CD4-positive, alpha-beta T cell treated with Interleukin-4 for 1 hour (primary cell): ENCODE measurements at places on chromosomes 16 and 17.
A peak's percentile ranks its signal among the peaks of the same experiment; 100 is the strongest.

DNA sequence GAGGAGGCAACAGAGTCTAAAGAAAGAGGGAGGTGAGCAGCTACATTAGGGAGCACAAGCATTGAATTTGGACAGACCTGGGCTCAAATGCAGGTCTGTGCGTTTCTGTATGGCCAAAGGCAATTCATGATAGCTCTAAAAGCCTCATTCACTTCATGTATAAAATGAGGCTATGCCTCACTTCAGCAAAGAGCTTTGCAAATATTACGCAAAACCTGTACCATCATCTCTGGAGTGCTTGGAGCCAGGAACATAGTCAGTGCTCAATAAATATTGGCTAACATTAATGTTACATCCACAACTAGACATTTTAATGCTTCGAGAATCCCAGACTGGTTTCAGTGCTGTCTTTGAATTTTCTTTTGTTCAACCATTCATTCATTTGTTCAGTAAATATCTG, 254.7 kb upstream of the CDH11 start:
- no peak for DNase-seq

DNA sequence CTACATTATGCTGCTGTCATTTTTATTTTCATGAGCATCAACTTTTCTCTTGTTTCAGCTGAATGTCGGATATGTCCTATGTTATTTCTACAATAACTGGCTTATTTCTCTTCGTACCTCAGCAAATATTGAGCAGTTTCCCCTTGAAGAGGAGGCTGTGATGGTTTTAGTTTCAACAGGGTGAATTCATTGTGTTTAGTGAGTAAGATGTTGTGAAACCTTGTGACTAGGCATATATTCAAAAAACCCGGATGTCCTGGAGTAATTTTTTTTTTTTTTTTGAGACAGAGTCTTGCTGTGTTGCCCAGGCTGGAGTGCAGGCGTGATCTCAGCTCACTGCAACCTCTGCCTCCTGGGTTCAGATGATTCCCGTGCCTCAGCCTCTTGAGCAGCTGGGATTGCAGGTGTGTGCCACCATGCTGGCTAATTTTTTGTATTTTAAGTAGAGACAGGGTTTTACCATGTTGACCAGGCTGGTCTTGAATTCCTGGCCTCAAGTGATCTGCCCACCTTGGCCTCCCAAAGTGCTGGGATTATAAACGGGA, 11.1 kb downstream of the CPD start:
- no peak for DNase-seq

GRCh38 chr17:39325528-39326240, 75.7 kb downstream of the FBXL20 start:
- DNase-seq, result no peak

DNA sequence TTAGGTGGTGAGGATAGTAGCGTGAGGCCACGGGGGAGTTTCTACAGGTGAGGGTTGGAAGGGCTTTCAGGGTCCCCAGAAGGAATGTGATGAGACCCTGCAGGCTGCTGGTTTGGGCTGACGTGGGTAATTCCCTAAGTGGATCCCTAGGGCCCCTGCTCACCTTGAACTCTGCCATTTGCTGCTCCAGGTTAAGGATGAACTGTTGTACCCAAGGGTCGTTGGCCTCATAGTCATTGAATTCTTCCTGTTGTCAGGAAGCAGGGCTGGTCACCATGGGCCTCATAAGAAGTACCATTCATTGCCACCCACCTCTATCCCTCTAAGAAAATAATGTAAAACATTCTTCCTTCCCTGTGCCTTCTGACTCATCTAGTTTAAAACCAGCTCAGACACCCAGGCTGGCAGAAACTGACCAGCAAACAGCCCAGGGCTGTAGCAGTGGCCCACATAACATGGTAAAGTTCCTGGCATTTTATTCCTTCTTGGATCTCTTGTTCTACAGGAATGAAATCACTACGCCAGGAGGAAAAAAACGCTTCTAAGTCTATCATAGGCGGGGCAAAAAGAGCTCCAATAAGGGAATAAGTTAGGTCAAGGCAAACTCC, 27.6 kb downstream of the FCSK start:
- DNase-seq, result no peak

GRCh38 chr17:58096892-58097291, 13.7 kb downstream of the DYNLL2 start:
- DNase-seq, result no peak

- no peak for DNase-seq
Observed at GRCh38 chr17:63519972-63520882, 2.9 kb upstream of the KCNH6 start.

DNA sequence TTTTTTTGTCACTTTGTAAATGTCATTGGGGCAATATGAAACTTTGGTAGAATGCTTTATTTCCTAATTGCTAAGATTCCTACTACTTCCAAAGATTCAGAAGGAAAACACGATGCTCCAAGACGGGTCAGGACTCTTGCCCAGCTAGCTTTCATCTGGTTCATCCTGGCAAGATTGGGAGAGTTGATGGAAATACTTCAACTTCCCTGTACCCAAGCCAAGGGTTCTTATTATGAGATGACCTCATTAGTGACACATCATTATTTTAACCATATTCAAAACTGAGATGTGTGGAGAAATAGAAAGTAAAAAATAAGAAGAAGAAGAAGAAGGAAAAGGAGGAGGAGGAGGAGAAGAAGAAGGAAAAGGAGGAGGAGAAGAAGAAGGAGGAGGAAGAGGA, 25.6 kb downstream of the SOX9 start:
- DNase-seq, result no peak

GRCh38 chr17:70110443-70110880, 35.4 kb downstream of the KCNJ16 start:
- no peak for DNase-seq

DNA sequence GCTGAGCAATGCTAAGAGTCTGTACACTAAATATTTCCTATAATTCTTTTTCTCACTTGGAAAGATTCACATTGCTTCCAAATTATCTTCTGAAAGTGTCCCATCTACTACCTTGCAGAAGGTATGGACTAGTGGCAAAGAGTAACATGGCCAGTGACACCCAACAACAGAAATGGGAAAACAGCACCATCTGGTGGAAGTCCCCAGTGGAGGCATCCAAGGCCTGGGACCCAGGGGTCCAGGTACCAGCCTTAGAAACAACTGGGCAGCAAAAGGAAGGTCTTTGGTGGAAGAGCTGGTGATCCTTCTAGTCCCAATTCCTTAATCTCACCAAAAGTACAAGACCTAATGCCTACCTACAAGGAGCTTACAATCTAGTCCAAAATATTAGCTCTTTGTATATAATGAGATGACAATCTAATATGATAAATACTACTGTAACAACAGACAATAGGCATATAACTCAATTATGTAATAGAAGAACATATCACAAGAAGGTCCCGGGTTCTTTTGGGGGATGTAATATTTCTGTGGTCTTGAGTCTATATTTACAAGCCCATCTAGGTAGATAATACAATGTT, 55.3 kb downstream of the SKAP1 start:
- DNase-seq, result peak; percentile 48

DNA sequence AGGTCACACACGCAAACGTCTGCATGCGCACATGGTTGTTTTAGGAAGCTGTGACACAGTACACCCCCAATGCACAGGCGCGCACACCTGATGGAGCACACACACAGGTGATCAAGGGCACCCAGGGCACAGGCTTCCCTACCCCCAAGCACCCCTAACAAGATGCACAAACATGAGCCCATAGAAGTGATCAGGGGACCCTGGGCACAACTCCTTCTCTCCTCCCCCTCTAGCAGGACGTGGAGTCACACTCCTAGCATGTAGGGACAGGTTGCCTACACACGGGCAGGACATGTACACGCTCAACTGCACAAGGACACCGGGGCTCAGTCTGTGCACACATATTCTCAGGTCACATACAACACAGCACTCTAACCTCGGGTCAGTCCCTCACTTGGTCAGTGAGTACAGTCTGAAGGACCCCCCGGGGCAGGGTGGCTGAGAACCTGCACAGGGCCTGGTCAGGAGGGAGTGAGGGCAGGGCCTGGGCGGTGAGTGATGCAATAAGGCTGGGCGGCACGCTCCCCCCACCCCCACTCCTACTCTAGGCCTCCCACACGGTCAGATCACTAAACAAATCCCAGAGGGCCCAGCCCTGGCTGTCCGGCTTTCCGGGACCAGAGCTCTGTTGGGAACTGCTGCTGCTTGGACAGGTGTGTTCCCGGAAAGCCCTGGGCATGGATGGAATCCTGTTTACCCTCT, 751 bp upstream of the DOC2B start:
- DNase-seq, result no peak

DNA sequence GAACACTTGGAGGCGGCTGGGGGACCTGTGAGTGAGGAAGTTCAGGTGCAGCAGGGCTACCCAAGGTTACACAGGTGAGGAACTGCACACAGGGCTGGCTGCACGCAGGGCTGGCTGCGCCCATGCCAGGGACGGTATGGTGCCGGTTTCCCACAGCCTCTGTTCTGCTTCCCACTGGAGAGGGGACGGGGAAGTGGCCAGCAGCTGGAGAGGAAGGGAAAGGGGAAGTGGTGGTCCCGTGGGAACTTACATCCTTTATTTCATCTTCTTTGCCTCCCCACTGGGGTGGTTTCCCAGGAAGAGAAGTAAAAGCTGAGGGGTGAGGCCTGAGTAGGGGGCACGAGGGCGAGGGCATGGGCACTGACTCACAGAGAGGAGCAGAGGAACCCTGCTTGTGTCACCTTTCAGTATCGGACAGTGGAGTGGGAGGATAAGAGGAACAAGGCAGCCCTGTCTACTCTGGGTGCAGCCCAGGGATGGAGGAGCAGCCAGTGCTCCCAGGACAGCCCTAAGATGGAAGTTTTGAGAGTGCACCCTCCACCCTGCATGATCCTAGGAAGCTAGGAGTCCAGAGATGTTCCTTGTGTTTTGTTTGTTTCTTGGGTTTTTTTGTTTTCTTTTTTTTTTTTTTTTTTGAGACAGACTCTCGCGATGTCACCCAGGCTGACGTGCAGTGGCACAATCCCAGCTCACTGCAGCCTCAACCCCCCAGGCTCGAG, 25.5 kb upstream of the CDH1 start:
- DNase-seq, result peak; percentile 64

DNA sequence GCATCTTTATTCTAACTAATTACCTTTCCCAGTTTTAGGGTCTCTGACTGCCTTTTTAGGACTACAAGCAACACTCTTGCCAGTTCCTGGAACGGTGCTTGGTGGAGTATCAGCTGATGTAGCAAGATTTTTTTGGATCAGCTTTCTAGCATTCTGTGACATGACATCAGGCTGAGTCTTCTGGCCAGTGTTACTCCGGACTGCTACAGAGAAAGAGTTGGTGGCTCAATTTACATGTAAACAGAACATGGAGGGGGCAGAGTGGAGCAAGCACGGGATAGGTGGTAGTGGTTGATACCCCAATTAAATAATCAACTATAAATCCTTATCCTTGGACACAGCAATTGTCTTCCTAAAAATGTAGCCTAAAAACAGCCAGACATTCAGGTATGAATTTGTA, 10.6 kb upstream of the ARL6IP1 start:
- no peak for DNase-seq

DNA sequence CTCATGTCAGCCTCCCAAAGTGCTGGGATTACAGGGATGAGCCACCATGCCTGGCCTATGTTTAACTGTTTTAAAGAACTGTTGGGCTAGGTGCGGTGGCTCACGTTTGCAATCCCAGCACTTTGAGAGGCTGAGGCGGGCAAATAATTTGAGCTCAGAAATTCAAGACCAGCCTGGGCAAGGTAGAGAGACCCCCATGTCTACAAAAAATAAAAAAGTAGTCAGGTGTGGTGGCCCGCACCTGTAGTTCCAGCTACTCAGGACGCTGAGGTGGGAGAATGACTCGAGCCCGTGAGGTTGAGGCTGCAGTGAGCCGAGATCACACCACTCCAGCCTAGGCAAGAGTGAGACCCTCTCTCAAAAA, 1.9 kb upstream of the ITGAL start:
- no peak for DNase-seq

- no peak for DNase-seq
Observed at GRCh38 chr17:27224526-27225315, 69.2 kb upstream of the WSB1 start.

DNA sequence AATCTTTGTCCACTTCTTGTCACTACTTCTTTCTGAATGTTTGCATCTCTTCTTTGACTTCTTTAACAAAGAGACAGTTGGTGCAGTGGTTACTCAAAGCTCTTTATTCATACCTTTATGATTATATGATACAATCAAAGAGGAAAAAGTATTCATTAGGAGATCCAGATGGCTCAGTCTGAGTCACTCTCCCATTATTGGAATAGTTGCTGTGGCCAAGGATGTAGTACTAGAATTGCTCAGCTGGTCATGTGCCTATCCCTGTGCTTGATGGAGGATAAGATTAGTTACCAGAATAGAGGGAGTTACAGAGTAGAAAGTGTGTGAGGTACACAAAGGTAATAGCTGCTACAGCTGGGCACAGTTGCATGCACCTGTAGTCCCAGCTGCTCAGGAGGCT, 18.3 kb downstream of the BCAS3 start:
- no peak for DNase-seq

DNA sequence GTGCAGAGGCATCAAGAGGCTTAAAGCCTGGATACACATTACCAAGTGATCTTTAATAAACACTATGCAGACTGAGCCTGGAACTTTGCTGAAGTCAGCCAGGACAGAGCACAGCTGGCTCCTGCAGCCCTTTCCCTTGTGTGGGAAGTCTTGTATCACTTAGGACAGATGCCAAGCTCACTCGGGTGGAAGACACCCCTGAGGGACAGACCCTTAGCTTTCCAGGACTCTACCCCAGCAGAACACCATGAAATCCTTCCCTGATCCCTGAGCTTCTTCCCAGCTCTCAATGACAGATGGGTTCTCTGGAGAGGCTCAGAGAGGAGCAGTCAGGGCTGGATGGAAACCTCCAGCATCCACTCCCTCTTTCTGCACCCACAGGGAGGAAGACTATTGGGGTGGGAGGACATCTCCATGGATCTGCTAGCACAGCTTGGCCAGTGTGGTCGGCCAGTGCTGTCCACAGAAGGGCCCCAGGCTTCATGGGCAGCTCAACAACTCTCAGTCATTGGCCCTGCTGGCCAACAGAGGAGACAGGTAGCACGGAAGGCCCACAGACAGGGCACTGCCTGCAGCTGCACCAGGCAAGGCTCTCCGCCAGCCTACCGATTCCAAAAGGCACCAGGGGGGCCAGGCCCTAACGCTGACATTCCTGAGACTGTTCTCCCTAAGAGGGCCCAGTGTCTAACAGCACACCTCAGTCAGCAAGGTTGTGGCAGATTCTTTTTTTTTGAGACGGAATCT, 15.9 kb downstream of the RAB5C start:
- no peak for DNase-seq

GRCh38 chr17:2965621-2966595, 97.5 kb downstream of the OR1D5 start:
- no peak for DNase-seq

- DNase-seq, result no peak
Observed at GRCh38 chr16:19008245-19009169, 24.8 kb downstream of the TMC7 start.

GRCh38 chr16:30084816-30085159, 6.9 kb downstream of the TBX6 start:
- no peak for DNase-seq
